IMR-90 (cell line): ENCODE measurements at places on chromosomes 13 and 19. TPM values are rescaled to one million over a fixed set of nuclear protein-coding genes. Genes with fewer than 3 reads are reported as not detected.

Gene TRAPPC2B
- polyA plus RNA-seq = 11.0 and 14.9 TPM in 2 replicates

Gene ZNF724
- 1.0 and 1.8 TPM in 2 replicates for polyA plus RNA-seq

Gene SLC10A2
- not detected in 2 replicates for polyA plus RNA-seq

Gene IZUMO2
- not detected in 2 replicates for polyA plus RNA-seq

Gene PGLYRP1
- not detected in 2 replicates for polyA plus RNA-seq

Gene CLEC17A
- 0.05 TPM in 1 of 2 replicates, not detected in the other for polyA plus RNA-seq

Gene CD79A
- polyA plus RNA-seq = 0.19 and 0.24 TPM in 2 replicates

Gene FSTL3
- polyA plus RNA-seq = 76.9 and 107 TPM in 2 replicates

Gene SOX21
- polyA plus RNA-seq = not detected in 2 replicates

Gene LGALS7B
- not detected in 2 replicates for polyA plus RNA-seq

Gene PRR22
- polyA plus RNA-seq = 0.92 and 1.6 TPM in 2 replicates

Gene FXYD7
- 0.31 and 0.39 TPM in 2 replicates for polyA plus RNA-seq

Gene CLEC4M
- polyA plus RNA-seq = not detected in 2 replicates

Gene CD209
- not detected in 2 replicates for polyA plus RNA-seq

Gene ZNF729
- polyA plus RNA-seq = not detected in 2 replicates
